Pons (tissue), 1 donor: ENCODE measurements at places on chromosomes 3 and 15.

GRCh38 chr3:105559856-105560255 lies 193.1 kb downstream of the ALCAM start:
- DNase-seq, result no peak

GRCh38 chr3:102712896-102713295 lies 278.1 kb downstream of the ZPLD1 start:
- DNase-seq, result no peak

GRCh38 chr15:43204016-43204901 lies 16.6 kb downstream of the EPB42 start:
- DNase-seq, result no peak

DNA sequence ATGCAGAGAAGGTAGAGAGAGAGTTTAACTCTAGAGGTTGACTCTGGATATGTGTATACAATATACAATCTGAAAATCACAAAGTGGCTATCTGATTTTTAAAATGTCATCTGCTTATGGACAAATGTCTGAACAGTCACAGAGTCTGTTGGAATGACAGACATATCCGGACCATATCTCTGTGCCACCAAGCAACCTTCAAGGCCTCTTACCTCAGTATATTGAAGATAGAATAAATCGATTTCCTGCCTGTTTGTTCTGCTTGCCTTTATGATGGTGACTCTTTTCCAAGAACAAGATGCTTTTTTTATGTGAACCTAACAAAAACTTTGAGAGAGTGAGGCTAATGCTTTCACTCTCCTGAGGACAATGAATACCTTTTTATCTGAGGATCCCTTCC lies 151.1 kb downstream of the RBPMS2 start:
- no peak for DNase-seq

GRCh38 chr3:143054011-143054410 lies 52.6 kb downstream of the U2SURP start:
- DNase-seq, result no peak

DNA sequence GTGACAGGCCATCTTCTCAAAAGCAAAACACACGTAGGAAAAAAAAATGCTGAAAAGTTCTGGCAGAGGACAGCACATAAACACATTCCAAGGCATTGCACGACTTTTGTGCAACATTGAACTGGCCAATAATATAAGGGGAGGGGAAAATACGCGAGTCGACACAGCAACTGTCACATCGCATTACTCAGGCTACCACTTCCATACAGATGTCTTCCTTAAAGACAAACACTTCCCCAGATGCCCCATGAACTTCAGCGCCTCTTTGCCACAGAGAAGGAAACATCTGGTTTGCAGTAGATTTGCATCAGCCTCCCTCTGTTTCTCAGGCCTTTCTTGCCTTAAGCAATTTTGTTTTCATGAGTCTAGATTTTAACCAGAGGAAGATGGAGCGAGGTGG lies 144.4 kb upstream of the IGF1R start:
- DNase-seq, result no peak

GRCh38 chr3:10753964-10754363 lies 62.1 kb upstream of the SLC6A11 start:
- no peak for DNase-seq

DNA sequence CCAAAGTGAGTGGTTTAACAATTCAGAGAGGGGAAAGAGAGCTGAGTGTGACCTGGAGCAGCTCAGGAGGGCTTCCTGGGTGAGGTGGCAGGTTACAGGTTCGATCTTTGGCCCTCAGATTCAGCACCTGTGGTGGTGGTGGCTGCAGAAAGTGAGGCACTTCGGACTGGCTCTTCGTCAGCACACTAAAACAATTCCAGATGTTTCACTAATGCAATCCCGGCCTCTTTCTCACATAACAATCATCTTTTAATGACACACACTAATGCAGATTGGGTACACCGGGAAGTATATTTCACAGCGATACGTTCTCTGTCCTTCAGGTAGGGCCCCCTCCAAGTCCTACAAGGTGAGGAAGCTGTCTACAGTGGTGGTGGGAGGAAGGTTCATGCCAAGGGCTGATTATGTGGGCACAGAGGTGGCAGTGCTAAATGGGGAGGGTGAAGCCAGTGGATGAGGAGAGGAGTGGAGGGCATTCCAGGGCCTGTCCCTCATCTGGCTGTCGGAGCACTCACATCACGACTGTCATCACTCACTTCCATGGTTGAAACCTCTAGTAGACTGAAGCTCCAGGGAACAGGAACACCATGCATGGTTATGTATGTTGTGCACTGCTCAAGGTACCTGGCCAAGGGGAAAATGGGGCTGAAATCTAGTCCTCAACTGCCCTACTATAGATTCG lies 171.1 kb downstream of the RAB11A start:
- DNase-seq, result no peak

DNA sequence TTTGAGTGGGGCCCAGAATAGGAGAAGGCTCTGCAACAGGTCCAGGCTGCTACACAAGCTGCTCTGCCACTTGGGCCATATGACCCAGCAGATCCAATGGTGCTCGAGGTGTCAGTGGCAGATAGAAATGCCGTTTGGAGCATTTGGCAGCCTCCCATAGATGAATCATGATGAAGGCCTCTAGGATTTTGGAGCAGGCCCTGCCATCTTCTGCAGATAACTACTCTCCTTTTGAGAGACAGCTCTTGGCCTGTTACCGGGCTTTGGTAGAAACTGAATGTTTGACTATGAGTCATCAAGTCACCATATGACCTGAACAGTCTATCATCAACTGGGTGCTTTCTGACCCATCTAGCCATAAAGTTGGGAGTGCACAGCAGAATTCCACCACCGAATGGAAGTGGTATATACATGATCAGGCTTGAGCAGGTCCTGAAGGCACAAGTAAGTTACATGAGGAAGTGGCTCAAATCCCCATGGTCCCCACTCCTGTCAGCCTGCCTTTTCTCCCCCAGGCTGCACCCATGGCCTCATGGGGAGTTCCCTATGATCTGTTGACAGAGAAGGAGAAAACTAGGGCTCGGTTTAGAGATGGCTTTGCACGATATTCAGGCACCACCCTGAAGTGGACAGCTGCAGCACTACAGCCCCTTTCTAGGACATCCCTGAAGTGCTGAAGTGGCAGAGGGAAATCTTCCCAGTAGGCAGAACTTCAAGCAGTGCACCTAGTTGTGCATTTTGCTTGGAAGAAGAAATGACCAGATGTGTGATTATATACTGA lies 971.4 kb downstream of the MCTP2 start:
- DNase-seq, result no peak

GRCh38 chr3:152156880-152157279 lies 111.8 kb upstream of the MBNL1 start:
- DNase-seq, result no peak

DNA sequence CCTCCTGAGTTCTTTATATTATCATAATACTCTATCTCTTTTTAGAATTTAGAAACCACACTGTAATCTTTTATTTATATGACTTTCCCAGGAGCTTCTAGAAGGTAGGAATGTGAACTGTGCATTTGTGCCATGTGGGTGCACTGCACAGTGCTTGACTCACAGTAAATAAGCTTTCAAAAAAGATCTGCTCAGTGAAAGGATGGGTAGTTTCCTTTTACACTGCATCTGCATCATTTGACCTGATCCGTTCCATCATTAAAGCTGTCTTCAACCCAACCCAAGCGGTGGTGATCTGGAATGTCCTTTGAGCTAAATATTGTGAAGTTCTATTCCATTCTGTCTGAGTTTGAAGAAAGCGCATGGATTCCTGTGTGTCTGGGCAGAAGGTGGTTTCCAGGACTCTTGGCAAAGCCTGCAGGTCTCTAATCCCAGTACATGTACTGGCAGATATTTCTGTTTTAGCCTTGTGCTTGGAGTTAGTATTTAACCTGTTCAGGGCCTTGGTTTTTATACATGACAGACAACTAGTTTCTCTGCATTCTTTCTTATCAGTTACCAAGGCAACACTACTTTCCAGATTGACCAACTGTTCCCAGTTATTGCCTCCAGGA lies 96.7 kb downstream of the DHX30 start:
- DNase-seq, result no peak

GRCh38 chr3:42066516-42067181 lies 24.5 kb upstream of the TRAK1 start:
- no peak for DNase-seq

- DNase-seq, result no peak
These were observed 55.2 kb downstream of the AQR start for GRCh38 chr15:34914317-34914716.

DNA sequence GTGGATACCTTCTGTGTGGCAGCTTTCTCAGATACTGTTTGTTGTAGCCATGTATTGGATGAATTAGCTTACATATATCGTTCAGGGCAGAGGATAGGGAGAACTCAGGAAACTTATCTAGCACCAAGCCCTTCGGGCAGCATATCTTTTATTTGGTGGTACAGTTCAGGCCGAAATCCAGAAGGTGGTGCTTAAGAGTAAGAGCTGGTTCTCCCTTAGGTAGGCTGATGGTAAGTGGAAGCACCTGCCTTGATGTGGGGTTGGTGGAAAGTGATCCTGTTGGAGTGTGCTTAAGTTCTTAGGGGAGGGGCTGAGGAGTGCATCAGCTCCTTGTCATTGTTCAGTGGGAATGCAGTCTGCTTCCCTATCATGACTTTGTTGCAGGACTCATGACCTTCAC lies 187.5 kb downstream of the DOCK3 start:
- no peak for DNase-seq

DNA sequence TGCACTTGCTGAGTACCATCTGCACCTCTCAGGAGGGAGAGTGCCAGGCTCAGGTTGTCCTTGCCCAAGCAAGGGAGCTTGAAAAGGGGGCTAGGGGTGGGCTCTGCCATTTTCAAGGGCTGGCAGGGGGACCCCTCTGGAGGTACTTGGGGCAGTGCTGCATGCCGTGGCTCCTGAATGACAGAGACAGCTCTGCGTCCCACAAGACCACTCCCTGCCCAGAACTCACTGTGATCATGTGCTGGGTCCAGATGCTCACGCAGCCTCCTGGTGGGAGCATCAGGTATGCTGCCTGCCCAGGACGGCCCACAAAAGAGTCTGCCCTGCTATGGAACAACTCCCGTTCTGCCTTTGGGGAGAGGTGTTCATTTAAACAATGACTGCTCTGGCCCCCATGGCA lies 165.2 kb downstream of the GOLGA6L4 start:
- DNase-seq, result no peak

GRCh38 chr15:101124731-101125451 lies 127.0 kb downstream of the CHSY1 start:
- DNase-seq, result no peak

- DNase-seq, result no peak
These were observed 19.0 kb downstream of the FAM3D start for GRCh38 chr3:58647381-58648141.

DNA sequence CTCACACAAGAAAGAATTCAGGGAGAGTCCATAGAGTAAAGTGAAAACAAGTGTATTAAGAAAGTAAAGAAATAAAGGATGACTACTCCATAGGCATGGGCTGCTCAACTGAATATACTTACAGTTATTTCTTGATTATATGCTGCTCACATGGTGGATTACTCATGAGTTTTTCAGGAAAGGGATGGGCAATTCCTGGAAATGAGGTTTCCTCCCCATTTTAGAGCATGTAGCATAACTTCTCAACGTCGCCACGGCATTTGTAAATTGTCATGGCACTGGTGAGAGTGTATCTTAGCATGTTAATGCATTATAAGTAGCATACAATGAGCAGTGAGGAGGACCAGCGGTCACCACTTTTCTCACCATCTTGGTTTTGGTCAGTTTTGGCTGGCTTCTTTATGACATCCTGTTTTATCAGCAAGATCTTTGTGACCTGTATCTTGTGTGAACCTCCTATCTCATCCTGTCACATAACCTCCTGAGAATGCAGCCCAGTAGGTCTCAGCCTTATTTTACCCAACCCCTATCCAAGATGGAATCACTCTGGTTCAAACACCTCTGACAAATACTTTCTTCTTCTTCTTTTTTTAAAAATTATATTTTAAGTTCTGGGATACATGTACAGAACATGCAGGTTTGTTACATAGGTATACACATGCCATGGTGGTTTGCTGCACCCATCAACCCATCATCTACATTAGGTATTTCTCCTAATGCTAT lies 849.7 kb downstream of the TBL1XR1 start:
- no peak for DNase-seq

DNA sequence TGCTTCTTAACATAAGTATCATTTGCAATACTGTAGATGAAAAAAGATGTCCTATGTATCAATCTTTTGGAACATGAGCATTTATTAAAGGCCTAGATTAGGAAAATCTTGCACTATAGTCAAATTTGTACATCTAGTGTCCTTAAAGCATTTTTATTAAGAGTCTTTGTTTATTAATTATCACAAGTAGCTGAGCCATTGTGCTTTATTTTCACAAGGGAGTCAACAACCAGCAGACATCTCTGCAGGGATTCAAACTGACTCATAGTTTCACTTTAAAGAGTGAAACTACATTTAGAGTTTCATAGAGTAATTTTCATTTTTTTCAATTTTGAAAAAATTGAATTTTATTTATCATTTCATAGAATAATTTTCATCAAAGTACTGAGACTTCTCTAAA lies 94.5 kb upstream of the EIF1B start:
- DNase-seq, result no peak
